ENCODE measurements at places on chromosomes 11 and 22. TPM values are rescaled to one million over a fixed set of nuclear protein-coding genes. Genes with fewer than 3 reads are reported as not detected.

DNA sequence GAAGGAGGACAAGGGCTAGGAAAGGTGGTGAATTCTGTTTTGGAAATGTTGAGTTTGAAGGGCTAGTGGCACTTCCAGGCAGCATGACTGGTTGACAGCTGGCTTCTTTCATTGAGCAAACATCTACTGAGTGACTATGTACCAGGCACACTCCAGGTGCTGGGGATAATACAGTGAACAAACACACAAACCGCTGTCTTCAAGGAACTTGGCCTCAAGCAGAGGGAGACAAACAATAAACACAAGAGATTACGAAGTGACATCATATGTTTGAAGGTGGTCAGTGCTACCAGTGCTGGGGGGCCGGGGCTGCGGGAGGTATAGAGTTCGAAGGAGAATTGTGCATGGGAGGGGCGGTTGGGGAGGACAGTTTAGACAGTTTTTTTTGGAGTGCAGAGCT, 197.0 kb upstream of the SORL1-AS1 start:
- H3K36me3 ChIP-seq, result no peaks in the 10 kb centered on the region
- H3K4me3 ChIP-seq, result no peak overlapping the region
- no peaks in the 10 kb centered on the region for H3K27me3 ChIP-seq
- H3K27ac ChIP-seq, result no peak overlapping the region
- H3K4me1 ChIP-seq, result peaks cover 19% of the 10 kb centered on the region

DNA sequence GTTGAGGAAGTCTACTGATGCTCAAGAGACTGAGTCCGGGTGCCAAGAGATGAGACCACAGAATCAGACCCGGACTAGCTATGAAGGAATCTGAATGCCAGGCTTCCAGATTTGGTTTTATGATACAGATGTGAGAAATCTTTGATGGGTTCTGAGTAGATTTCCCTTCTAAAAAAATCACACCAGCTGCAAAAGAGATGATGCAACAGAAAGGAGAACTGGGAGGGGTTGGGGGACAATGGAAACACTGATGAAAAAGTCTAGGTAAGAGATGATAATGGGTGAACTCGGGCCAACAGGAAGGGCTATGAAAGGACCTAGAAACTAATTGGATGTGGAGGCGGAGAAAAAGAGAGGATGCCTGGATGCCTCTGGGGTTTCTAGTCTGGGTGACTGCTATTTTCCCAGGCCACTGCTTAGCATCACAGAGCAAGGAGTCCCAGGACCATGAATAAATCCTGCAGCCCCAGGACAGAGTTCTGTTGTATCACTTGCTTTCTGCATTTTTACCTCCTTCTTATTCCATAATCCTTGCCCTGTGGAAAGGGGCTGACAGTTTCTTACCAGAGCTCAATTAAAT, 115.4 kb upstream of the SEZ6L start:
- no peaks in the 10 kb centered on the region for H3K27me3 ChIP-seq
- H3K4me1 ChIP-seq, result no peaks in the 10 kb centered on the region
- no peak for DNase-seq

DNA sequence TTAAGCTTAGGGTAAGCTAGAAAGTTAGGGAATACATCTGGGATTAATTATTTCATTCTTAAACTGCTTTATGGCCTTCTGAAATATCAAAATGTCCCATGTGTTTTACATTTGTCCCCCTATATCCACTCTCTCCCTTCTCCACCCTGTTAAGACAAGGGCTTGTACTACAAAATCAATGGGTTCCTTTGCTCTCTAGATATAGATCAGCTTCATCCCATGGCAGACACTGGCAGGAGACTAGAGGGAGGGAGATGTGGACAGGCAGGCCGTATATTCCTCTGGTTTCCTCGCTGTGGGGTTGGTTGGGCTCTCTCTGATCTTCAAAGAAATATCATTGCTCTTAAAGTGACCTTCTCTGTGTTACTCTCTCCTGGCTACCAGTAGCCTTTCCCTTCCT, 1281.0 kb downstream of the LRRC4C start:
- H3K4me1 ChIP-seq, result no peaks in the 10 kb centered on the region
- no peak for DNase-seq
- H3K36me3 ChIP-seq, result no peaks in the 10 kb centered on the region
- no peak overlapping the region for H3K27ac ChIP-seq

DNA sequence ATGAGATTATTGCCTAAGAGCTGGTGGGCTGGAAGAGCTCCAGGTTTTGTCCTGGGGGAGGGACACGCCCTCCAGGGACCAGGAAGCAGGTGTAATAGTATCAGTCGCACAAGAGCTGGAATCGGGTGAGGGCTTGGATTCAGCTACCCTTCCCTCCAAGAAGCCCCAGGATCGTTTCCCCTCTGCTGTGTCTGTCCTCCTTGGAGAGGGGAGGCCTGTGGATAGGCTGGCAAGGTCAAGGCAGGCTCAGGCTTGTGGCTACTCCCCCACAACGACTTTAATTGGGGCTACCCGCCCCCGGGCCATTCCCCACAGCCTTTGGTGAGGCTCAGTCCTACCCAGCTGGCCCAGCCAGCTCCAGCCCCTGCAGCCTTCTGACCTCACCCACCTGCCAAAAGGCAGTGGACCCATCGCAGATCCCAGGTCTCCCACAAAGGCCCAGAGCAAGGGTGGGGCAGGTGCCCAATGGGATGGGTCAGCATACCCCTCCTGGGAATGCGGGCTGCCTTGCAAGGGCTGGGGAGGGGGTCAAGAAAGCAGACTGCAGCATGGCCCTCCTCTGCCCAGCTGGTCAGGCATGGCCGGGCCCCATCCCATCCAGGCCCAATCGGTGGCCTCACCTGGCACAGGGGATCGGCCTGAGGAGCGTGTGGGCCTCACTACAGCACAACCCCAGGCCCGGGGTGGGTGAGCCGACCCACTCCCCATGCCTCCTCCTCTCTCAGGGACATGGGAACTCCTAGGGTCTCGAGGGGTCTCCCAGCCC, 1.0 kb downstream of the CTSD start:
- H3K4me1 ChIP-seq, result peaks cover 23% of the 10 kb centered on the region
- H3K36me3 ChIP-seq, result peaks cover 15% of the 10 kb centered on the region
- H3K4me3 ChIP-seq, result peak overlapping the region; percentile 96
- no peak for DNase-seq
- no peaks in the 10 kb centered on the region for H3K27me3 ChIP-seq

DNA sequence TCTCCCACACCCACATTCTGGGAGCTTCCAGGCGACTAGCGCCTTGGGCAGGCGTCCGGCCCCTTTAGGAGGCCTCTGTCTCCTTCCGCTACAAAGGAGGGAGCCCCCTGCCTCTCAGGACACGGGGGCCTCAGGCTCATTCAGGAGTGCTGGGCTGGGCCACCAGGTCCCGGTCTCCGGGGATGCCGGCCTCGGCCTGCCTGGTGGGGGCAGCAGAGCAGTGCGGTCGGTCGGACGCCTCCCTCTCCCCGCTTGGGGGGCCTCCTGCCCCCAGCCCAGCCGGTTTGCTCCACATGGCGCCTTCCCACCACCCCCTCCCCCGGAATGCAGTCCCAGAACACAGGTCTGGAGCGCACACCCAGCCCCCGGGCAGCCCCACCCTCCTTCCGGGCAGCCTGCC, 21.9 kb downstream of the MRPL23 start:
- no peaks in the 10 kb centered on the region for H3K36me3 ChIP-seq
- no peak for DNase-seq
- no peak overlapping the region for H3K27ac ChIP-seq
- H3K4me3 ChIP-seq, result no peak overlapping the region
- no peaks in the 10 kb centered on the region for H3K27me3 ChIP-seq

DNA sequence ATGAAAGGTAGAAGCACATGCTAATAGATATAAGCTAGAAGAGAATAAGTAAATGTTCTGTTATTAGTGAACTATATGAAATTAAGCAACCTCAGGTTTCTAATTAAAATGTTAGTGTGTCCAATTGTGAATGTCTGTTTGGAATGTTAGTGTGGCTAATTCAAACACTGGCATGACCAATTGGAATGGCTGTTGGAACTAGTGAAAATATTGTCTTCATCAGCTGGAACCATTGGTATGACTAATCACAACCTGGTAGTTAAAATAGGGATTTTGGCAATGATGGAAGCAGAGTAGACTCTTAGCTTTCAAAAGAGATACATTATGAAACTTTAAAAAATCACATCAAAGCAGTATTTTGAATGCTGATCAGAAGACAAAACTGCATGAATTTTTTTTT, 66.8 kb downstream of the CYB5R2 start:
- no peak for DNase-seq
- H3K27me3 ChIP-seq, result no peaks in the 10 kb centered on the region
- H3K4me3 ChIP-seq, result no peak overlapping the region
- H3K36me3 ChIP-seq, result no peaks in the 10 kb centered on the region
- peaks cover 1% of the 10 kb centered on the region for H3K4me1 ChIP-seq

The MS4A2 gene
- polyA plus RNA-seq, result not detected

All from IMR-90 (cell line).